Caki2 (cell line): ENCODE measurements at places on chromosomes 7 and 10. TPM values are rescaled to one million over a fixed set of nuclear protein-coding genes. Genes with fewer than 3 reads are reported as not detected.

DNA sequence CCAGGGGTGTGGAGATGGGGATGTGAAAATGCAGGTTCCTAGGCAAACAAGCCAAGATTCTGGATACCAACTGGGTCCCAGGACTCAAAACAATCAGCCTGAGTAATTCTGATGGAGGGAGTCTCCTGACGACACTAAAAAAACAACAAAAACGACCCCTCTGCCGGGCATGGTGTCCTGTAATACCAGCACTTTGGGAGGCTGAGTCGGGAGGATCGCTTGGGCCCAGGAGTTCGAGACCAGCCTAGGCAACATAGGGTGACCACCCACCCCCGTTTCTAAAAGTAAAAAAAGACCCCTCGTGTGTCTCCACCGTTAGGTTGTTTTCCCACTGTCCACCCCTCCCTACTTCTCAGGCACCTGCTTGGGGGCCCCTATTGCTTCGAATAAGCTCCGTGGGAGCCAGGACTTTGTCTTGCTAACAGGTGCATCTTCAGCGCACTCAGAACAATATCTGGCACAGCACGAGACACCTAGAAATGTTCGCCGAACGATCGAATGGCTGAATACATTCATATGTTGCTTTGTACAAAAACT, 743 bp upstream of the NRF1 start:
- DNase-seq = no peak

- DNase-seq = no peak
Observed at GRCh38 chr7:53744403-53744760, 708.9 kb downstream of the POM121L12 start.

DNA sequence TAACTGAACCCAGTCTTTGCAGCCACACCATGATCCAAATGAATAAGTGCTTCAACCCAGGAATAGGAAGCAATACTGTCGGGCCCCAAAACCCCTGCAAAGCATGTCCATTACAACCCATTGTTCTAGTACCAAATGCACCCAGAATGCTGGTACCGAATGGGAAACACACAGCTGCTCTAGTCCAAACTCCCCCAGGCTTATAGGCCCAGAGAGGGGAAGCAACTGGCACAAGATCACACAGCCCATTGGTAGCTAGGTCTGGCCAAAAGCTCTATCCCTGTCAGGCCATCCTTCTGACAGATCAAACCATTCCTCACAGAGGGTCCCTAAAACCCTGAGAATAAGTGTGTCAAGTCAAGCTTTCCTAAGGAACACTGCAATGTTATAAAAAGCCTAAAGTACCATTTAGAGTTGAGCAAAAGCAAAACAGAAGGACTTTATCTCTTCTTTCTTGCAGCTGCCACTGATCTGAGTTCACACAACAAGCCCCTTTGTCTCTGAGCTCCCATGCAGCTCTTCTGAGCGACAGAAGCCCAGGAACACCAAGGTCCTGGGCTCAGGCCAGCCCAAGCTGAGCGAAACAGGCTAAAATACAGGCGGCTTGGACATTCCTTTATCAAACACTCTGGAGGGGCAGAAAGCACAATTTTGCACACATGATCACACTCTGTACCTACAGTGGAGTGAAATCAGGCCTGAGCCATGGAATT, 116.7 kb downstream of the SGMS1 start:
- DNase-seq = no peak

GRCh38 chr7:36186359-36187121, 33.5 kb downstream of the EEPD1 start:
- no peak for DNase-seq

- DNase-seq = no peak
Observed at GRCh38 chr7:141571059-141571458, 19.8 kb downstream of the AGK start.

GRCh38 chr10:21976280-21976679, 27.2 kb downstream of the DNAJC1 start:
- DNase-seq = no peak

- DNase-seq = no peak
Observed at GRCh38 chr10:96684826-96685225, 35.5 kb downstream of the PIK3AP1 start.

DNA sequence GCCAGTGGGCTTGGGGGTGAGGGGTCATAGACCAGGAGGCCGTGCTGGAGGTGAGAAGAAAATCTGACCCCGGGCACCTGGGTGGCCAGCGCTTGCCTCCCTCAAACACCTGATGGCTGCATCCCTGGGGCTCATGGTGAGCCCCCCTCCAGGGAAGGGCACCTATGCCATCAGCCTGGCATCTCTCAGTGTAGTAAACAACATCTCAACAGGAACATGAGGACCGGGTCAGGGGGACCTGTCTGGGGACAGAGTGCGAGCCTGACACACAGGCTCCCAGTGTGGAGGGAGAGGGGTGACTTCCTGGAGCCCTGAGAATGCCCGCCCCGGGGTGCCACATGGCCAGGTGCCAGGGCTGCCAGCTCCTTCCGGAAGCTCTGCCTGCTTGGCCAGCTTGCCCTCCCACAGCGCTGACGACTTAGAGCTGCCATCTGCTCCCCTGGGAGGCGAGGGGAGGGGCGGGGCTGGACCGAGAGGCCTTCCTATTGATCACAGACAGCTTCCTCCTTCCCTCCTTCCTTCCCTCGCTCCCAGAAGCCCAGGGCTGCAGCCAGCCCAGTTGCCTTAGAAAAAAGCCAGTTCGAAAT, 12.3 kb downstream of the STX1A start:
- peak; percentile 92 for DNase-seq

DNA sequence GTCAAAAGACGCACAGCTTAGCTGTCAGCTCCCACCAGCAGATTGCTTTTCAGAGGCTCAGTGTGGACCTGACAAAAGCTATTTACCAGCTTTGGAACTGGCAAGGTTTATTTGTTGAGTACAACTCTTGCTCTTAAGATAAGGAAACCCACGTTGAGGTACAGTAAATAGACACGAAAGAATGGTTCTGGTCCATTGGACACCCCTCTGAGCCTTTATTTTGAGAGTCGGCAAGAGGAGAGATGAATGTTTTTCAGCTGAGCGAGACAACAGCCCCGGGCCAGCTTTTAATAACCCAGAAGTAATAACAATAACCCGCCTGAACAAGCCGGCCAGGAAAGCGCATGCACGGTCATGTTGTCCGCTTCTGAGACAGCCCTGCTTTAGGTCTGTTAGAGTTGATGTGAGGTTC, 49.0 kb downstream of the WNT2 start:
- no peak for DNase-seq

- DNase-seq = peak; percentile 47
Observed at GRCh38 chr10:74929197-74929596, 102.8 kb downstream of the KAT6B start.

DNA sequence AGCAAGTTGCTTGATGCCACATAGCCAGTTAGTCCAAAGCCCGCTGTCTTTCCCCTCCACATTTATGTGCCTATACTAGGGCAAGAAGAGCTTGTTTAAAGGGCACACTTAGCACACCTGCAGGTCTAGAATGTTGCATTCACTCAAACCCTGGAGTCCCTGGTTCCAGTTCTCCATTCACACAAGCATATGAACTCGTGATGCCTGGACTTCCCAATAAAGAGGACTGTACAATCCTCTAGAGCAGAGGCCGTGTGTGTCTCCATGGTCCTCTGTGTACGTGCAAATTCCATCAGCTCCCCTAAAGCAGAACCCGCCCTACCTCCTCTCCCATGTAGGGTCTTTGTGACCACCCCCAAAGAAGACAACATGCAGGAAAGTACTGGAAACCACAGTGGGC, 3.0 kb upstream of the SH3PXD2A start:
- no peak for DNase-seq

GRCh38 chr7:110983822-110984456, 107.0 kb upstream of the LRRN3 start:
- no peak for DNase-seq

DNA sequence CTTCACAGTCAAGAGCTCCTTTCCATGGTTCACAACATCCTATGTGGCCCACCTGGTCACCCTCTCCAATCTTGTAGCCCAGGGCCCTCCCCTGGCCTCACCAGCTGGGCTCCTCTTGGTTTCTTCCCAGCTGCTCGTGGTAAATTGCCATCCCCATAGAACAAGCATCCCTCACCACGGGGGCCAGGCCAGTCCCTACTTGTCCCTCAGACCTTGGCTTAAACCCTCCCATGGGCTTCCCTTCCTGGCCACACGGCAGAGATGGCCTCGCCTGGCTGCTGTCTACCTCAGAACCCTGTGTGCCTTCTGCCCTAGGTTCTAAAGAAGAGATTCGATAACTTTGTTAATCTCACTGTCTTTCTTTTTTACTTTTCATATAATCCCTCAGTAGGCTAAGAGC, 153.3 kb upstream of the TCERG1L start:
- DNase-seq = no peak

- no peak for DNase-seq
Observed at GRCh38 chr10:97531401-97531986, 32.8 kb downstream of the UBTD1 start.

- DNase-seq = no peak
Observed at GRCh38 chr7:77427996-77428603, 12.0 kb upstream of the GSAP start.

- no peak for DNase-seq
Observed at GRCh38 chr7:84399661-84400060, 205.1 kb upstream of the SEMA3A start.

DNA sequence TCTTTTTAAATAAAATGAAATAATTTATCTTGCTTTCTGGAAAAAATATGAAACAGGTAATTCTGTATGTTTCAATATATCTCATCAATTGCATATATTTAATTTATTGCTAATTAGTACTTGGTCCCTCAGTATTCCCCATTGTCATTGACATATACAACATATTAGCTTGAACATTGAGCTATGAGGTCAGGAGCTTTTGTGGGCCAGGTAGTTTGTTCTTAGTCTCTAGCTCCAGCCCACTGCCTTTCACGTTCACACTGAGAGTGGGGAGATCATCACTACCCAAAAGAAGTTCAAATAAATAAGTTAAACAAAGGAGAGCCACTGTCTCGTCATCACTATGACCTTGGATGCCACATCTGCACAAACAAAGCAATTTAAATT, 54.7 kb upstream of the DKK1 start:
- no peak for DNase-seq

- DNase-seq = no peak
Observed at GRCh38 chr10:43814663-43815062, 166.0 kb upstream of the ZNF32 start.

DNA sequence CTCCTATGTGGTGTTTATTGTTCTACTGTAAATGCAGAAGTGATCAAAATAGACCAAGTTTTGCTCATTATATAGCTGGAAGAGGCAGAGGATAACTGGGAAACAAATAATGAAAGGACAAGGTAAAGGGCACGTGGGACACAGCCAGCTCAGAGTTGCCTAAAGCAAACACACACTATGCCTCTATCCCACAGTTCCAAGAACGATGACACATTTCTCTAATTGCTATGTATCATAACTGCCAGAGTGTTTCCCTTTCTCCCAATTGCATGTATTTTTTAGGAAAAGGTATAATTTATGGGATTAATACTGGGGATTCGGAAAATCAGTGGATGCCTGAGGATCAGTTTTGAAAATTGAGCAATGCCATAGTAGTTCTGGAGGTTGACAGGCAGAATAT, 49.0 kb downstream of the CCDC71L start:
- DNase-seq = no peak

- DNase-seq = no peak
Observed at GRCh38 chr10:23886355-23886754, 322.6 kb upstream of the KIAA1217 start.

GRCh38 chr7:135714534-135715009, 13.4 kb downstream of the SLC13A4 start:
- DNase-seq = peak; percentile 39

DNA sequence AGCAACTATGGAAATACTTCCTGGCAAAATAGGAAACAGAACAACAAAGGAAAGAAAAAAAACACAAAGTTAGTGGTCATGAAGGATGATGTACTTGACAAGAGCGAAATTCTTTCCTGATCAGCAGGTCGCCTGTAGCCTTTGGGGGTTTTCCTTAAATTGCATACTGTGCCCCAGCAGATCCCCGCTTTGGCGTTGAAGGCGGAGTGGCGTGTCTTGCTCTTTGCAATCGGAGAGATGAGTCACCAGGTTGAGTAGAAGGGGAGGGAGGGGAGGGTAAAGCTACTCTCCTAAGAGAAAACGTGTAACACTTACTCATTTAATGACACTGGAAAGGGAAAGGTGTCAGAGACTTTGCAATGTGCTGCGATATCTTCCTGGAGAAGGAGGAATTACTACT, 587.2 kb downstream of the SORCS1 start:
- peak; percentile 68 for DNase-seq

- no peak for DNase-seq
Observed at GRCh38 chr7:92755680-92756079, 80.7 kb downstream of the CDK6 start.

DNA sequence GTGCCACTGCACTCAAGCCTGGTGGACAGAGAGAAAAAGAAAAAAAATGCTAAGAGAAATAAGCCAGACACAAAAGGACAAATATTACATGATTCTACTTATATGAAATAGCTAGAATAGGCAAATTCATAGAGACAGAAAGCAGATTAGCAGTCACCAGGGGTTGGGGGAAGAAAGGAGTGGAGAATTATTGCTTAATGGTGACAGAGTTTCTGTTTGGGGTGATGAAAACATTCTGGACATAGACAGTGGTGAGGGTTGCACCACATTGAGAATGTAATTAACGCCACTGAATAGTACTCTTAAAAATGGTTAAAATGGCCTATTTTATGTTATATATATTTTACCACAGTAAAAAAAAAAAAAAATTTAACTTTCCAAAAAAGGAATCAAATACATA, 6.4 kb upstream of the NT5C2 start:
- DNase-seq = no peak

GRCh38 chr7:27746978-27747377, 7.0 kb downstream of the TAX1BP1 start:
- DNase-seq = no peak

DNA sequence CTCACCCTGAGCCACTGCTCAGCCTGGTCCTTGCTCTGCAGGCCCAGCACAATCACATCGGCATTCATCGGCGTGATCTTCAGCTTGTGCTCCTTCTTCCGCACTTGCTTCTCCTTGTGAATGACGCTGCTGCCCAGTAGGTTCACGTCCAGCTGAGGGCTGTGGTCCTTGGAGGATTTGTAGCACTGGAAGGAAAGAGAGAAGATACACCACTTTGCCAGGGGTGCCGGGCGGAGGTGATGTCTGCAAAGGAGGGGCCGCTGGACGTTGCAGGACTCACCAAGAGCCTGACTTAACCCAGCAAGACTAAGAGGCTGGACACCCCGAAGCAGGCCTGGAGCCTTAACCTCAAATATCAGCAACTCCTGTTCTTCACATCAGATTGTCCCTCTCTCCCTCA, 74.8 kb downstream of the VWA2 start:
- no peak for DNase-seq

GRCh38 chr7:73304071-73304470, 4.6 kb downstream of the NSUN5 start:
- DNase-seq = no peak

GRCh38 chr10:120336911-120337540, 120.0 kb upstream of the PLPP4 start:
- no peak for DNase-seq

METTL27 gene
- 60.4 and 71.8 TPM in 2 replicates for total RNA-seq

DPYSL4 gene
- 0.14 TPM in 1 of 2 replicates, not detected in the other for total RNA-seq

MCM10 gene
- total RNA-seq = 19.9 and 47.0 TPM in 2 replicates

NPFFR1 gene
- total RNA-seq = not detected in 2 replicates

CUBN gene
- 0.03 and 0.34 TPM in 2 replicates for total RNA-seq

OR6V1 gene
- not detected in 2 replicates for total RNA-seq

TMEM270 gene
- total RNA-seq = 1.7 TPM in 1 of 2 replicates, not detected in the other

LIPJ gene
- total RNA-seq = not detected in 2 replicates

RNF32 gene
- total RNA-seq = 2.6 and 13.5 TPM in 2 replicates

TMEM176A gene
- not detected in 2 replicates for total RNA-seq

BTBD16 gene
- total RNA-seq = 0.14 and 0.88 TPM in 2 replicates

MRPS33 gene
- total RNA-seq = 60.0 and 72.5 TPM in 2 replicates

KCNIP2 gene
- total RNA-seq = 0.20 TPM in 1 of 2 replicates, not detected in the other

CH25H gene
- not detected in 2 replicates for total RNA-seq

SVIL gene
- total RNA-seq = 59.4 and 65.4 TPM in 2 replicates

PRPS1L1 gene
- not detected in 2 replicates for total RNA-seq

DOCK4 gene
- 3.5 and 9.5 TPM in 2 replicates for total RNA-seq
